Pancreas (tissue), 10 donors: ENCODE measurements at places on chromosomes 2 and 18.

GRCh38 chr2:67258831-67259230 lies 138.3 kb upstream of the ETAA1 start:
- H3K27me3 ChIP-seq: no peaks in the 10 kb centered on the region
- H3K36me3 ChIP-seq: no peaks in the 10 kb centered on the region
- DNase-seq: no peak
- no peak overlapping the region for H3K27ac ChIP-seq

- no peaks in the 10 kb centered on the region for H3K27me3 ChIP-seq
- DNase-seq: no peak
- H3K4me1 ChIP-seq: peaks cover 4% of the 10 kb centered on the region
- no peaks in the 10 kb centered on the region for H3K36me3 ChIP-seq
- no peak overlapping the region for H3K27ac ChIP-seq
- H3K4me3 ChIP-seq: no peak overlapping the region
These were observed 2.1 kb downstream of the HAT1 start for GRCh38 chr2:171924170-171924942.

DNA sequence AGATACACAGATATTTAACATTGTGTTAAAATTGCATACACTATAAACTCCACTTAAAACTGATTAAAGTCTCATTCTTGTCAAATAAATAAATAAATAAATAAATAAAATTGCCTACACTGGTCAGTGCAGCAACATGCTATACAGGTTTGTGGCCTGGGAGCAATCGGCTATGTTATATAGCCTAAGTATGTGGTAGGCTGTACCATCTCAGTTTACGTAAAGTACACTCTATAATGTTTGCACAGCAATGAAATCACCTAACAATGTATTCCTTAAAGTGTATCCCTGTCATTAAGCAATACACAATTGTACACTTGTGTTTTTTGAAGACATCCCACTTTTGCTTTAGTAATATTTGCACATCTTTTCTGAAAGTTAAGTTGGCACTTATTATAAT lies 337.7 kb upstream of the SETBP1 start:
- no peaks in the 10 kb centered on the region for H3K27me3 ChIP-seq
- no peak overlapping the region for H3K27ac ChIP-seq
- H3K4me3 ChIP-seq: no peak overlapping the region
- no peaks in the 10 kb centered on the region for H3K36me3 ChIP-seq
- no peak for DNase-seq

DNA sequence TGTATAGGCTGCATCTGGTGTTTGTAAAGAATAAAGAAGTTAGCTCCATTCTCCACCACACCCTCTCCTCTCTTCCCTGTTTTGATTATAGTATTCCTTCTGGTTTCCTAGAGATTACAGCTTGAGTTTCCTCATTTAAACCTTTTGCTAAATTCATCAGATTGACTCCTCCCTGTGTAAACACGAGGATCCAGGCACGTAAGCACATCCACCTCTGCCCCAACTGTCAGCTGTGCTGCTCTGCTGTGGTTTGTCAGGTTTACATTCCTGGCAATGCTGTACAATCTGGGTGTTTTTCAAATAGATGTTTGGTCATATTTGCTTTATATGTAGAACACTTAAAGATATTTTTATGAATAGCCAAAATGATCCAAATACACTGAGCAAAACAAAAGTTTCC lies 302.8 kb downstream of the PTGR3 start:
- no peaks in the 10 kb centered on the region for H3K27me3 ChIP-seq
- no peaks in the 10 kb centered on the region for H3K4me1 ChIP-seq
- no peak overlapping the region for H3K4me3 ChIP-seq
- no peak for DNase-seq
- H3K27ac ChIP-seq: no peak overlapping the region
- H3K36me3 ChIP-seq: no peaks in the 10 kb centered on the region

GRCh38 chr2:171394164-171394740 lies 39.5 kb downstream of the METTL8 start:
- no peaks in the 10 kb centered on the region for H3K36me3 ChIP-seq
- no peak overlapping the region for H3K4me3 ChIP-seq
- H3K27me3 ChIP-seq: no peaks in the 10 kb centered on the region
- H3K4me1 ChIP-seq: no peaks in the 10 kb centered on the region

GRCh38 chr2:191051825-191052778 lies 38.1 kb upstream of the STAT1 start:
- H3K4me1 ChIP-seq: peaks cover 6% of the 10 kb centered on the region
- no peak overlapping the region for H3K4me3 ChIP-seq

DNA sequence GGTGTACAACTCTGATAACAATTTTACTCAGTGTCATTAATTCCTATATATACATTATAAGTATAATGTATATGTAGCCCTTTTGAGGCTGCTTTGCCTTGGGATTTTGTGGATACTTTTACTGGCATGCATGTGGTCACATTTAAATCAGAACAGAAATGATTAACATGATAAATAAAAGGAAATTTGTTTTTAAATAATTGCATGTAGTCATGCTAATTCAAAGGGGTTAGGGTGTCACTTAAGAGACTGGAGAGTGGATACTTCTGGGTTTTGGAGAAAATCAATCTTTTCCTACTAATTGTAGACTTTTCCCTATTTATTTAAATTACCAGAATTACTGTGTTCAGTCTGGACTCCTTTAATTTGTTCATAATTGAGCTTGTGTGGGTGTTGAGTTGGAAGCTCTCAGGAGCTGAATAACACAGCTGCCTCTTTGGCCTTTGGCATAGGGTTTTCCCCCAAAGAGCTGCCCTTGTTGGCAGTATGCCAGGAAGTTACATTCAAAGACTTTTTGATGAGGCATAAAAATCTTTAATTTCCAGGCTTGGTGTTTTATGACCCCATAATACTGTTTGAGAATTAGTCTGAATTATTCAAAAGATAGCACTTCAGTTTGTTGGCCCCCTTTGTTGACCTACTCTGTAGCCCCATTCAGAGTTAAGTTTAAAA lies 484.7 kb upstream of the NRP2 start:
- no peak overlapping the region for H3K4me3 ChIP-seq
- DNase-seq: no peak
- no peak overlapping the region for H3K27ac ChIP-seq
- H3K4me1 ChIP-seq: no peaks in the 10 kb centered on the region

DNA sequence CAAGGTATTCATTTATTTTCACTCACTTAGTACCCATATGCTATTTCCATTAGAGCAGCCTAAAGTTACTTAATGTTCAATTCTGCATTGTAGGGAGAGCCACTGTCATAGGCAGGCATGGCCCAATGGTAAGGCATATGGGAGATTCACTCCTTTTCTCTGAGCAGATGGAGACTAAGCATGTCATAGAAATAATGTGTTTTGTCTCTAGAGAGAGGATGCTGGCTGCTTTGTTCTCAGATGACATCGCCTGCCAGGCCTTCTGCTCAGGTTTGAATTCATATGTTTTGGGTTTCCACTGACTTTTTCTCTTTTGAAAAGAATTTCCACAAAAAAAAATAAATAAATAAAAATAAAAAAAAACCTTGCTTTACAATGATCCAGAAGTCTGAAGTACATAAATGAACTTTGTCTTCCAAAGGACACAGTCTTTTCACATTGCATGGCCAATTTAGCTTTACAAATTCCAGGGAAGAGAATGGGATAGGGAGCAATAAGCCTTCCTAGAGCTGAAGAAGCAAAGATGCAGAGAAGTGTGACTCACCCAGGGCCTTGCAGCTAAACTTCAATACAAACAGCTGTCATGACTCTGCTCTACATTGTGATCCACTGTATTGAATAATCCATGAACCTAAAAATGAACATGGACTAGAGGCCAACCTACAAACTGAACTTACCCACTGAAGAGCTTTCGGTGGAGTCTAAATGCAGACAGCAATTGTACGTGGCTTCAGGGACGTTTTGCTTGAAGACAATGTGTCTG lies 422.5 kb downstream of the CMPK2 start:
- H3K27ac ChIP-seq: no peak overlapping the region
- no peaks in the 10 kb centered on the region for H3K27me3 ChIP-seq
- no peak for DNase-seq
- no peaks in the 10 kb centered on the region for H3K4me1 ChIP-seq
- no peak overlapping the region for H3K4me3 ChIP-seq

DNA sequence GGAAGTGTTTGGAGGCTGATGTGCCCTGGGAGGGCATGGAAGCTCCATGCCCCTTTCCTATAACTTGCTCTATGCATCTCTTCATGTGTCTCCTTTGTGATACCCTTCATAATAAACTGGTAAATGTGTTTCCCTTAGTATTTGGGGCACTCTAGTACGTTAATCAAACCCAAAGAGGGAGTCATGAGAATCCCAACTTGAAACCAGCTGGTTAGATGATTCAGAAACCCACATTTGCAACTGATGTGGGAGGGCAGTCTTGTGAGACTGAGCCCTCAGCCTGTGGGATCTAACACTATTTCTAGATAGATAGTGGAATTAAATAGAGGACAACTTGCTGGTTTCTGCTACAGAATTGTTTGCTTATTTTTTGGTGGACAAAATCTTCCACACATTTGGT lies 20.3 kb downstream of the ANKRD30B start:
- H3K4me3 ChIP-seq: no peak overlapping the region
- no peaks in the 10 kb centered on the region for H3K36me3 ChIP-seq
- H3K27ac ChIP-seq: no peak overlapping the region
- H3K27me3 ChIP-seq: no peaks in the 10 kb centered on the region
- no peak for DNase-seq

- peak overlapping the region; percentile 8 for H3K27ac ChIP-seq
- H3K36me3 ChIP-seq: no peaks in the 10 kb centered on the region
- no peaks in the 10 kb centered on the region for H3K27me3 ChIP-seq
- no peak for DNase-seq
- no peak overlapping the region for H3K4me3 ChIP-seq
These were observed 56.1 kb upstream of the TTN start for GRCh38 chr2:178863130-178863855.

- H3K27ac ChIP-seq: no peak overlapping the region
- DNase-seq: no peak
- no peaks in the 10 kb centered on the region for H3K36me3 ChIP-seq
- no peak overlapping the region for H3K4me3 ChIP-seq
- no peaks in the 10 kb centered on the region for H3K27me3 ChIP-seq
- no peaks in the 10 kb centered on the region for H3K4me1 ChIP-seq
These were observed 329.3 kb downstream of the INSIG2 start for GRCh38 chr2:118417406-118418120.

- no peak overlapping the region for H3K27ac ChIP-seq
- H3K4me1 ChIP-seq: no peaks in the 10 kb centered on the region
- no peak for DNase-seq
- no peak overlapping the region for H3K4me3 ChIP-seq
- H3K27me3 ChIP-seq: no peaks in the 10 kb centered on the region
These were observed 771.1 kb upstream of the ZEB2 start for GRCh38 chr2:145290986-145291385.

GRCh38 chr2:10820978-10821695 lies 8.6 kb upstream of the PDIA6 start:
- DNase-seq: no peak
- no peaks in the 10 kb centered on the region for H3K36me3 ChIP-seq
- H3K4me3 ChIP-seq: no peak overlapping the region
- H3K27me3 ChIP-seq: no peaks in the 10 kb centered on the region
- H3K4me1 ChIP-seq: peaks cover 3% of the 10 kb centered on the region
- H3K27ac ChIP-seq: no peak overlapping the region

DNA sequence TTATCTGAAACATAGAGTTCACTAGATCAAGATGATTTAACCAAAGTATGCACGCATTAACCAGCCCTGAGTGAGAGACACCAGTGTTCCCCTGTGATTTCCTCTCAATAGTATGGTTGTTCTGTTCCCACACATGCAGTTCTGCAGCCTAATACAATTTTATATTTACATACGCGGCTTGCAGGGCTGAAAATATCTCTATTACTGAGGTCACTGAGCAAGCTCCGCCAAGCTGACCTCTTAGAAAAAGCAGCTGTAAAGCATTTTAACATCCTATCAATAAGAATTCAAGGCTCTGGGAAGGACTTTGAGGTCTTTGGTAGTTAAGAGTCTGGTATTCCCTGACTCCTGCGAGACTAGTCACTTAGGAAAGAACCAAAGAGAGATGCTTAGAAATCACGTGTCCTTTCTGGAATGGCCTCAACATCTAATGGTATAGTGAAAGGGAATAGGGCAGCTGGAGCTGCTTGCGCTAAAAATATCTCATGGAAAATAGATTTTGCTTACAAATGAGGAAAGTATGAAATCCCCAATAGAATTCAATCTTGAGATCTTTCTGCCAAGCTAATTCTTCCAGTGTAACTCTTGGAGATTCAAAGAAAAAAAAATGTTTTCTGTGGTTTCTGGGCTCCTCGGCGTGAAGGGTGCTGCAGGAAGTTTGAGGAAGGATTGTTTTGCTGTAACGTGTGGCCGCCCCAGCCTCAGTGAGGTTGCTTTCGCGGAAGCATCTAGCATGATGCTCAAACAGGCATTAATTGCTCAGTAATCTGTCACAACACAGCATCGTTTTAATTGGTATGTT lies 59.2 kb downstream of the DOCK10 start:
- H3K27me3 ChIP-seq: no peaks in the 10 kb centered on the region
- no peaks in the 10 kb centered on the region for H3K4me1 ChIP-seq
- H3K4me3 ChIP-seq: no peak overlapping the region
- H3K27ac ChIP-seq: no peak overlapping the region
- no peak for DNase-seq

DNA sequence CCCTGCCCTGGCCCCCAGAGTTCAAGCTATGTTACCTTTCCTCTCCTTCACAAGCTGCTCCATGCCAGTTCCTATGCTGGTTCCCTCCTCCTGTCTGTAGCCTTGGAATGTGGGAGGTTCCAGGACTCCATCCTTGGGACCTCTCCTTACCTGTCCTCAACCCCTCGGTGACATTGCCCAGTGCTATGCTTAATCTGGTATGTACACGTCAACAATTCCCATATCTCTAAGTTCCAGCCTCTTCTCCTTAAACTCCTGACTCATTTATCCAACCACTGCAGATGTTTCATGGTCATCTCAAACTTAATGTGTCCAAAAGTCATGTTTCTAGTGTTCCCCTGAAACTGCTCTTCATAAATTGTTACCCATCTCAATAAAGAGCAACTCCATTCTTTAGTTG lies 160.8 kb downstream of the TNS1 start:
- no peaks in the 10 kb centered on the region for H3K4me1 ChIP-seq
- no peak overlapping the region for H3K4me3 ChIP-seq
- H3K27ac ChIP-seq: no peak overlapping the region
- no peaks in the 10 kb centered on the region for H3K27me3 ChIP-seq

DNA sequence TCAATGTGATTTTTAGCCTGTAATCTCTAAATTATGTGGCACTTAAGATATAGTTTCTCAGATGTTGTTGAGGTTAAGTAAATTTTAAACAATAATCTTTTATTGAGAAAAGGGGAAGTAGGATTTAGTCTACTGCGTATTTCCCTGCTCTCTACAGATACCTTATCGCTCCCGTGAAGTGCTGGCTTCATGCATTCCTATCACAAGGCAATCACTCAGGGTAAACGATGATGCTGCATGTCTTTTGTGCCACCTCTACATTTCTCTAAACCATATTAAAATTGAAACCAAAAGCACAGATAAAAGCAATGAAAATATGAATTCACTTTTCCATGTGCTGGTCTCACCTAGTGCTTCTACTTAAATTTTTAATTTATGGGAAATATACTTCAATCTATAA lies 14.4 kb upstream of the RPE start:
- no peak overlapping the region for H3K4me3 ChIP-seq
- no peaks in the 10 kb centered on the region for H3K27me3 ChIP-seq
- no peak overlapping the region for H3K27ac ChIP-seq
- no peak for DNase-seq

- H3K27ac ChIP-seq: no peak overlapping the region
- H3K27me3 ChIP-seq: peaks cover 8% of the 10 kb centered on the region
- H3K4me3 ChIP-seq: no peak overlapping the region
- H3K4me1 ChIP-seq: no peaks in the 10 kb centered on the region
- no peak for DNase-seq
These were observed 1.0 kb upstream of the HOXD12 start for GRCh38 chr2:176098366-176099158.
